ENCODE measurements at places on chromosomes 2 and 18. TPM values are rescaled to one million over a fixed set of nuclear protein-coding genes. Genes with fewer than 3 reads are reported as not detected.

The DES gene
- total RNA-seq, result 4.3 TPM

The LAMA3 gene
- 0.18 TPM for total RNA-seq

The POTEJ gene
- not detected for total RNA-seq

The MBD2 gene
- total RNA-seq, result 27.5 TPM

GRCh38 chr2:204860274-204860673, 315.0 kb downstream of the PARD3B start:
- DNase-seq, result no peak

DNA sequence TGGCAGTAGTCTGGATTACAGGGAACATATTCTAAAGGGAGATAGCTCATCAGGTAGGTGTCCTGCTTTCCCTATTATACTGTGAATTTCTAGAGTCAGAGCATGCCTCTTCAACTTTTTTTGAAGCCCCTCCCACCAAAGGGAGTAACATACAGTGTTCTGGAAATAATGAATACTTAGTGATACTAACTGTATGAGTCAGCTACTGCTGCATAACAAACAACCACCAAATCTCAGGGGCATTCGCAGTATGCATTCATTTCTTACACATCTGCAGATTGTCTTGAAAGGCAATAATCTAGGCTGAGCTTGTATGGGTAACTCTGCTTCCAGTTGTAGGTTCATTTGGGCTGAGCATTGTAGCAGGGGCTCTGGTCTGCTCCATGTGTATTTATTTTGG, 409.7 kb upstream of the SPRED2 start:
- DNase-seq, result no peak

DNA sequence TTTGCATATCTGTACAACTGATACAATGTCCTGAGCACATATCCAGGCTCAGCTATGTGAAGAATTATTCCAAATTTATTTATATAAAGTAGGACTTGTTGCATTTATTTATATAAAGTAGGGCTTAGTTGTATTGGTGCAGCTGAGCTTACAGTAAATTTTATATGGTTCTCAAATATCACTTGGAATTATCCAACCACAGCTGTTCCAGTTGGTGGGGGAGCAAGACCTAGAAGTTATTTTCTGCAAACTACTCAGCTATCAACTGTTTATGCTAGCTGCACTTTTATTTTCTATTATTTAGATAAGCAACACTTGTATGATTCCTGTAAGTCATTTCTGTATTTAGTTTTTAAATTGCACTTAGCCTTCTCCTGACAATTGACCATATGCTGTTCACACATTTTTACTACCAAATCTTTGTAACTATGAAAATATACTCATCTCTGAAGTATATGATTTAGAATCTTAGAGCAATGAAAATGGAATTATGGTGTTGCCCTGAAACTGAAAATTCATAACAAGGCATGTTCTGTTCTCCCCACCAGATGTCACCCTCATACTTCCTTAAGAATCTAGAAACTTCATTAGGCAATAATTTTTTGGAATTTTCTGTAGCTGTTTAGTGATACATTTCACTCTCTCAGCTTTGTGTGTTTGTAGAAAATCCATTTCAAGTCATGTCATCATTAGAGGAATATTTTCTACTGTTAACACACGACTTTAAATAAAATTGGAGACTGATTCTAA, 157.0 kb upstream of the CBLN2 start:
- peak; percentile 14 for DNase-seq

DNA sequence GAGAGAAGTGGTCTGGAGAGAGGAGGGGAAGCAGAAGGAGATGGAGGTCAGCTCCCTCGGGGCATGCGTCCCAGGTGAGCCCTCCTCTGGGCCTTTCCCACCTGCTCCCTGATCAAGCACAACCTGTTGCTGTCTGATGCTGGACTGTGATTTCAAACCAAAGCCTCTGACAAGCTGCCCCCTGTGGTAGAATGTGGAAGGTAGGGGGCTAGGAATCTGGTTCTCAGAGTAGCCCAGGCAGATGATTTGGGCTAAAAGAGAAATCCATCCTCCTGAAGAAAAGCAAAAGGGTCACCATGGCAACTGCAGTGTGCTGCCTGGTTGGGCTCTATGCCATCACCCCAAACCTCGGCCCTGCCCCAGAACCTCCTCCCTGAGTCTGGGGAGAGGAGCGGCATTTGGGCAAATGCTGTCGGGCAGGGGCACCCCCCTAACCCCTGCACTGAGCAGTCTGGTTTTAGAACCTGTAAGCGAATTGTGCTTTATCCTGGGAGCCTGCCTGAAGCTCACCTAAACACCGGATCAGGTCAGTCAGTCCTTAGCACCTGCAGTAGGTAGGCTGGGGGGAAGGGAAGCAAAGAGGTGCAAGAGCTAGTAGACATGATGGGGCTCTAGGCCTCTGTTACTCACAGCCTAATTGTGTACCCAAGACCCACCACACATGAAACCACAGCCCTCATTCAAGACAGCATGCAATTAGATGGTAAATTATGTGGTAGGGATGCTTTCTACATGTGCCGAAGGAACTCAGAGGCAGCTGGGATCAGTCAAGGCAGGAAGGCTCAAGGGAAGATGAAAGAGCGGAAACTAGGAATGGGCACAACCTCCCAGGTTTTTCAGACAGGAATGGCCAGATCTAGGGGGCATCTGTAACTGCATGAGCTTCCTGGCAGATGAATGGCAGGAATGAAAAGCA, 83.5 kb downstream of the DNMT3A start:
- DNase-seq, result no peak

DNA sequence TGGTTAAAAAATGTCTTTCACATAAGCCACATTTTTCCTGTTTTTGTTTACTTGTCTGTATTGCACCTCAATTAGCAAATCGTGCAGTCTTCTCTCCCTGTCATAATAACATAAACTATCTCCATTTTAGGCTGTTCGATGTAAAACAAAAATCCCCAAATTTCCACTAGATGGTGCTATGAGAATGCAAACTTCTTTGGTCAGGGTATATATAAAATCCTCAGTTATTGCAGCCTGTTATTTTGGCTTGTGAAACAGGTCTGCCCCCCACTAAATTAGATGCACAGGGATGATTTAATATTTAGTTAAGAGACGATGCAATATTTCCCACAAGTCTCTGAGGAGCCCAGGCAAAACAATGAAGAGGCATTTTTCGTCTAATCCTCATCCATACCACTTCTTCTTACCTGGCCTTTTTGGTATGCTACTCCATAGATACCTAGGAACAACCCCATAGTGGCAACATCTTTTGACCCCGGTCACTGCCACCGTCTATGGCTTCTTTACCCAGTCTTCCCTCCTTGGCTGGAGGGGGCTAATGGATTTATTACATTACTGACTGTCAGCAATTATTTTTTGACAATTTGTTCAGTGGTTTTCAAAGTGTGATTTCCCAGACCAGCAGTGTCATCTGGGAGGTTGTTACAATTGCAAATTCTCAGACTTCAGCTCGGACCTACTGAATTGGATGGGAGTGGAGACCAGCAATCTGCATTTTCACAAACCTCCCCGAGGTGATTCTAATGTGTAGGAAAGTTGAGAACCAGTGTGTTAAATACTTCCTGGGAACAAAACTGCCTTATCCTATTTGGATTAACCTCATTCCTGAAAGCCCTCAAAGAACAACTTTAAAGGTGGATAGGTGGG, 117.4 kb upstream of the CWC22 start:
- DNase-seq, result peak; percentile 67

DNA sequence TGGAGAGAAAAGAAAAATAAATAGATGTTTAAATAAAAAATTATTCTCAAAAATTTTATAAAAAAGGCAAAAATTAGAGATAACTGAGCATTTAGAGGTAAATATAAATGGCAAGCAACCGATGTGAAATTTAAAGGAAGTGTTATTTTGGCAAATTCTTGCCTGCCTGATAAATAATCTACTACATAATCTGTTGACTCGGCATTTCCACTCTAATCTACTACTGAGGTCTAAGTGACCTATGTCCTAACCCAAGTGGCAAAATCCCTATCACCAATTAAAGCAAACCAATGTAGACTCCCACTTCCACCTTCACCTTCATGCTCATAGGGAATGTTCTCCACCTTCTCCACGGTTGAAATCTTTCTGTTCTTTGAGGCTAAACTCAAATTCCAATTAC, 1124.1 kb upstream of the CDH2 start:
- DNase-seq, result no peak
